NCI-H345 (cell line): ENCODE measurements at places on chromosomes 4 and X.

DNA sequence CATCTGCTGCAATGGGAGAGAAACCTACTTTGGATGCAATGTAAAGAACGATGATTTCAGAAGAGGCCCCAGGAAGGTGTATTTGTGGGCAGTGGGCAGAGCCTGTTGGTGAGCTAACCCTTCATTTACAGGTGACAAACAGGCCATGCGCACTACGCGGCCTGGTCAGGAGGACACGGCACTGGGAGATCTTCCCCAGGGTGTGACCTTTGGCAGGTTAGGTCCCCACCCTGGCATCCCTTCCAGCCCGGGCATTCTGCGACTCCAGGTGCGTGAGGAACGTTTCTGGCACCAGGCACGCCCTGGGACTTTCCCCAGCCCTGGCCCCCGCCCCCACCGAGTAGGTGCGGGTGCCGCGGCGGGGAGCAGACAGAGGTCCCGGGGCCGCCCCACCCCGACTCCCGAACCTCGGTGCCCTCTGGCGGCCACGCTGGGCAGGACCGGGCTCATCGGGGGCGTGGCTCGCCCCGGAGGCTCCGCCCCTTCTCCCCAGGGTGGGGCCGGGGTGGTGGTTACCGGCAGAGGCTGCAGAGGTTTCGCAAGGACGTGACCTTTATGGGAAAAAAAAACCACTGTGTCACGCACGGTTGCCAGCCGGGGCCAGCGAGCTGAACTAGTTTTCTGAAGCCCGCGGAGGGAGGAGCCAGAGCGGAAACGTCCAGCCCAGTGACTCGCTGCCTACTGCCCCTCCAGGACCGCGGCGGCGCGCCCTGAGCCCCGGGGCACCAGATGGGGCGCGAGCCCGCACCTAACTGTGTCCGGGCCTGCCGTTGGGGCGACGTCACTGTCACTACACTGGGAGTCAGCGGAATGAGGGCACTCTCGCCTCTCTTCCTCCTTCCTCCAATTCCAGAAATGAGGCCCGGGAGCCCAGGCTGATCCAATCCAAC, 5.0 kb upstream of the NYX start:
- peak; percentile 53 for DNase-seq

DNA sequence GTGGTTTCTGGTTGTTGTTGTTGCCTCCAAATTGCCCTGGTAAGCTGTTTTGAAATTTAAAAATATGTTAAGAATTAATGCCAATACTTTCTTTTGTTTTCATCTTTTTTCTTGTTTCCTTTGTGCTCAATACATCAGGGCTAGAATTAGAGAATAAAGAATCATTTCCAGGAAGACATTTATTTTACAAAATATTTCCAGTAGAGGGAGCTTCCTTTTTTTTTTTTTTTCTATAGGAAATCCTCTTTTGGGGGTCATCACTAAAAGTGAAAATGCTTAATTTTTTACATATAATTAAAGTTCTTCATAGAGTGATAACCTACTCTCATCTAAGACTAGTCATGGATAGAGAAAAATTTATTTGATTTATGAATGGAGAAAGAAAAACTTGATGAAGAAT, 2.4 kb downstream of the GLRA3 start:
- no peak for DNase-seq

DNA sequence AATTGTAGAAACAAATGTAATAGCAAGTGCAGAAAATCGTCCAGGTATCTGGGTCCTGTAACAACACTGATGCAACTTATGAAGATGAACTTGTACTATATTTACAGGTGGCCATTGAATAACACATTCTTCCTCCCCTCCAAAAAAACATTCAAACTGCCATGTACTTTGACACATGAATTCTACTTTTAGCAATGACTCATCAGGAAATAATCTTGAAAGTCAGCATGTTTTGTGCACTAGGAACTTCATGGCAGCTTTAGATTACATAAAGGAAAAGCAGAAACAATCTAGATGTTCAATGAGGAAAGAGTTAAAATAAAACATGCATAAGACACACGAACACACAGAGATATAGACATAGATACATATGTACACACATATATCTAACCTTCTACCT, 2.5 kb downstream of the PABPC1L2A start:
- no peak for DNase-seq

GRCh38 chr4:5052204-5052702, 973 bp downstream of the STK32B start:
- DNase-seq: no peak

- no peak for DNase-seq
These were observed 29.3 kb upstream of the CXCL13 start for GRCh38 chr4:77576351-77576750.

DNA sequence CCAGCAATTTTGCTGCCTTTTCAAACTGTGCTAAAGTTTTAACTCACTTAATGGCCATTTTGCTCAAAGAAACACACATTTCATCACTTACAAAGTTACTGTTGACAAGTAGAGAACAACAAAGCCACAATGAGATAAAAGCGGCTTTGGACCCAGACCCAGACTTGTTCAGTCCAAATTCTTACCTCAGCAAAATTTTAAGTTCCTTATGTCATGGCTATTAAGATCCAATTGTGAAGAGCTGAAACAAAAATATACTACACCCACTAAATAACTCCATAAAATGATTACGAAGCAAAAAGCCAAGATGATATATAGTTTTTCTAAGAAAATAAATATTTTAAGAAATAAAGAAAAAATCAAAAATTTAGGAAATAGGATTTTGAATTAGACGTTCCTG, 137.0 kb upstream of the INPP4B start:
- no peak for DNase-seq

GRCh38 chrX:25442499-25442898, 426.7 kb upstream of the ARX start:
- DNase-seq: no peak

GRCh38 chr4:182760551-182761043, 156.6 kb downstream of the DCTD start:
- no peak for DNase-seq

DNA sequence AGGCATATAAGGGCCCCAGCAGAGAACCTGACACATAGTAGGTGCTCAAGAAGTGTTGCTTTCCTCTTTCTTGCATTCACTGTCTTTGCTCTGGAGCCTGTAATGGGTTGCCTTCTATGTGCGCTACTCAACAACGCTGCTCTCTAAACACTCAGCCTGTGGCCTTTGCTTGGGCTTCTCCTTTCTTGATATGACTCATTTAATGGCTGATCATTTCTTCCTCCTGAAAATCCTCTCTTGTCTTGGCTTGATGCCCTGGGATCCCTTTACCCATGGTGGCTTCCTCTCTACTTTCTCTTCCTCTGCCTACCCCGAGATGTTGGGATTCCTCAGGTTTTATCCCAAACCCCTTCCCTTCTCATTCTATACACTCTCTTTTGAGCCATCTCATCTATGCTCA, 19.9 kb upstream of the PJA1 start:
- DNase-seq: no peak
